PC-9 (cell line): ENCODE measurements at places on chromosomes 1 and 21.

DNA sequence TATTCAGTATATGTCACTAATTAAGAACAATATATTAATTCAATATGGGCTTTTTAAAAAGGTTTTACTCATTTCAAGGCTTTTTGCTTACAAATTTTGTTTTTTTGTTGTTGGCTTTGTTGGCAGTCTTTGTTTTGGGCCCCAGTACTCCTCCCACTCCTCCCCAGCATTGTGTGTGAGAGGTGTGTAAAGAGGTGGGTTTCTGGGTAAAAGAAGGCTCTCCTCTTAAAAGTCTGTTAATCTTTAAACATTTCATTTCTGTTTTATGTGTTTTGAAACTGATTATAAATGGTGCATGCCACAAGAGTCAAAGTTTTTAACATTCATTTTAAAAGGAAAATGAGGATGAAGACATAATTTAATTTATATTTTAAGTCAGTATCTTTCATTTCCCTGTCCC is 79.6 kb downstream of the SASS6 start:
- DNase-seq: no peak

DNA sequence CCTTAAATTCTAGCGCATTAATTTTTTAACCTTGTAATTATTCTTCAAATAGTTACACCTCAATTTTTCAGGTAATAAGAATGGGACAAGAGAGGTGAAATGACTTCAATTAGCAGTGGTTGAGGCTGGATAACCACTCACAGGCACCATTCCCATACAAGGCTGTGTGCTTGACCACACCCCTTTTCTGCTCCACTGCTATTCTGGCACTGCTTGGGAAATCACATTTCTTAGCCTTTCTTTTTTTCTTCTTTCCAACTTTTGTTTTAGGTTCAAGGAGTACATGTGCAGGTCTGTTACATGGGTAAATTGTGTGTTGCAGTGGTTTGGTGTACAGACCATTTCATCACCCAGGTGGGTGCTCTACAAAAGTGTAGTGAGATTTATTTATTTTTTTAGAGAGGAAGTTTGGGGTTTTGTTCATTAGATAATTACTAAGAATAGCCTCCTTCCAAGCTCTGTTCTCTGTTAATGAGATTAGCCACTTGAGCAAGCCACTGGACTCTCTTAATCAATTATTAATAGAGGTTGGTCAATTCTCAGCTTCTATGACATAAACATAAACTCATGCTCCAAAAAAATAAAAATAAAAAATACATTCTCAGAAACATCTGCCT is 14.4 kb downstream of the ILDR2 start:
- no peak for DNase-seq

GRCh38 chr1:225437710-225438437 is 10.0 kb upstream of the LBR start:
- no peak for DNase-seq

GRCh38 chr1:99264201-99265021 is at the start of gene PLPPR4:
Gene PLPPR4, plus strand, starts transcription at chr1:99264492. Its CDS starts 102 bp downstream, at chr1:99264594.
- DNase-seq: no peak

DNA sequence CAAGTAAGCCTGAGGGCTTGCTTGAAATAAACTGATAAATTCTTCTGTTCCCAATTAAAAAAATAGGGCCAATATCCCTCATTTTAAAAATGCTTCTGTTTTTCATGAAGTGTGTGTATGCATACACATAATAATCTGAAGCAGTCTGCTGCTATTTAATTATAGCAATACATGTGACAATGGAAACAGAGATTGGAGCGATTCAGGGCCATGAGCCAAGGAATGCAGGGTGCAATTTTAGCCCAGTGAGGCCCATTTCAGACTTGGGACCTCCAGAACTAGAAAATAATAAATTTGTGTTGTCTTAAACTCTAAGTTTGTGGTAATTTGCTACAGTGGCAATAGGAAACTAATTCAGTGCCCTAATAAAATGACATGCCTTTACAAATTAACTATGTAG is 264.9 kb downstream of the LTN1 start:
- no peak for DNase-seq

DNA sequence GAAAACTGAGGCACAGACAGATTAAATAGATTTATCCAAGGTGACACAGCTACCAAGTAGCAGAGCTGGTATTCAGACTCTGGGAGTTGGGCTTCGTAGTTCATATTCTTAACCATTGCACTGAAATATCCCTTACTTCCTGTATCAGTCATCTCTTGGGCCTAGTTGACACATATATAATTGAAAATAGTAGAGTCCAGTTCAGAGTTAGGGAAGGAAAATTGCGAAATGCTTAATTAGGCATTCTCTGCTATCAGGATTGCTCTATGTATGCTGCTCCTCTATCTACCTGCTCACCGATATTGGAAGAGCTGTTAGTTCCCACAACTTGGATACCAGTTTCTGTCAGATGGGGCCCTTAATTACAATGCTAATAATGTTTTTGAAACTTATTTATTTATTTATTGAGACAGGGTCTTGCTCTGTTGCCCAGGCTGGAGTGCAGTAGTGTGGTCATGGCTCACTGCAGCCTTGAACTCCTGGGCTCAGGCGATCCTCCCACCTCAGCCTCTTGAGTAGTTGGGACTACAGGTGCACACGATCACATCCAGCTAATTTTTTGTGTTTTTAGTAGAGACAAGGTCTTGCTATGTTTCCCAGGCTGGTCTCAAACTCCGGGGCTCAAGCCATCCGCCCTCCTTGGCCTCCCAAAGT is 8.2 kb downstream of the RCOR3 start:
- DNase-seq: no peak
